Amygdala (tissue), 56 donors: ENCODE measurements at places on chromosomes 5 and 9.

DNA sequence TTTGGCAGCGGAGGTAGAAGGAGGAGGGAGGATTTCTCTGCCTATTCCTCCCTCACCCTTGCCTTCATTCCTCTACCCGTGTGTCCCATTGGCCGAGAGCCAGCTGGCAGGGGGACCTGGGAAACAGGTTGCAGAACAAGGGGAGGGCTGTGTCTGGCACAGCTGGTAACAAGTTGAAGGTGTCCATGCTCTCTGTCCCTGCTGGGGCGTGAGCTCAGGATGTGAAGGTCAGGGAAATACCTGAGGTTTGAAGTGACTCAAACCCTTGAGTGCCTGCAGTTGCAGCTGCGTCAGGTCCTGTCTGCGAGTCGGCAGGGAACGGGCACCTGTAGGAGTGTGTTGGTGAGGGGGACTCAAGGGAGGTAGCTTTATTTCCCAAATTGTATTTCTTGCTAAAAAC lies 16.2 kb downstream of the MIGA2 start:
- DNase-seq, result no peak

- DNase-seq, result no peak
These were observed 866.4 kb upstream of the C9orf72 start for GRCh38 chr9:28439688-28440087.

DNA sequence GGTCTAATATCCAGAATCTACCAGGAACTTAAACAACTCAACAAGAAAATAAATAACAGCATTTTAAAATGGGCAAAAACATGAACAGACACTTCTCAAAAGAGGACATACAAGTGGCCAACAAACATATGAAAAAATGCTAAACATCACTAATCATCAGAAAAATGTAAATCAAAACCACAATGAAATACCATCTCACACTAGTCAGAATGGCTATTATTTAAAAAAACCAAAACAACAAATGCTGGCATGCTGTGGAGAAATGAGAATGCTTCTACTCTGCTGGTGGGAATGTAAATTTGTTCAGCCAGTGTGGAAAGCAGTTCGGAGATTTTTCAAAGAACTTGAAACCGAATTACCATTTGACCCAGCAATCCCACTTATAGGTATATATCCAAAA lies 63.1 kb downstream of the ADAMTS6 start:
- no peak for DNase-seq

DNA sequence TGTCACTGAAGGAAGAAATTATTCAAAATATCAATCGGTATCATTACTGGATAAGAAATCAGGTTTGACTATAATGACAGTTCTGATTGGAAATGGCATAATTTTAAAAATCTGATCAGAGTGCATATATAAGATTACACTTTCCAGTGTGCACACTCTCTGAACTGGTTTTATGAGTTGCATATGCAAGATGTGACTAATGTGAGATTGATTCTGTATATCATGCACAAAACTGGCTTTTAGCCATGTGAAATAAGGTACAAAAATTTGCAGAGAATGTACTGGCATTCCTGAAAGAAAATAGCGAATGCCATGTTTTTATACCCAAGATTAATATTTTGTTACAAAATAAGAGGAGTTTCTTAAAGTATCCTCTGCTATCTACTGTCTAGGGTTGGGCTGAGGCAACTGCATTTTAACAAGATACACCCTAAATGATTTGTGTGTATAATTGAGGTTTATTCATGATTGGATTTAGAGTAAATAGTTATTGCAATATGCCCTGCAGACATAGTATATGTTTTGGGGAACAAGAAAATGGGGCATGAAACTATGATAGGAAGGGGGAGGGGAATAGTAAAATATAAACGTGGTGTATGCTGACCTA lies 70.7 kb downstream of the LNPEP start:
- DNase-seq, result no peak

- DNase-seq, result no peak
These were observed 138.3 kb upstream of the SMIM23 start for GRCh38 chr5:171647043-171647903.

- no peak for DNase-seq
These were observed 6.4 kb downstream of the LTC4S start for GRCh38 chr5:179800071-179800695.
